ENCODE measurements at places on chromosomes 2 and 18.

DNA sequence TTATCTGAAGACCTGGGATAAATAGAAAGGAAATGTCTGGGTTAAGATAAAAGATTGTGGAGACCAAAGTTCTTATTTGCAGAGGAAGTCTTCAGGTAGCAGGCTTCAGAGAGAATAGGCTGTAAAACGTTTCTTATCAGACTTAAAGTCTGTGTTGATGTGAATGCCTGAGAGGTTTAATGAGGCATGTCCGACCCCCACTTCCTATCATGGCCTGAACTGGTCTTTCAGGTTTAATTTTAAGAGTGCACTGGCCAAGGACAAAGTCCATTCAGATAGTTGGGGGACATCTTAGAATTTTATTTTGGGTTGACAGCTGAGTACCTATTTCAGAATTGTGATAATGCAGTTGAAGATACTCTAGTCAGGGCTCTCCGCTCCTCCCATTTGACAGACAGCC, 92.1 kb downstream of the ATL2 start:
- no peak for DNase-seq

GRCh38 chr18:48954886-48955819, 4.4 kb upstream of the SMAD7 start:
- DNase-seq: no peak

DNA sequence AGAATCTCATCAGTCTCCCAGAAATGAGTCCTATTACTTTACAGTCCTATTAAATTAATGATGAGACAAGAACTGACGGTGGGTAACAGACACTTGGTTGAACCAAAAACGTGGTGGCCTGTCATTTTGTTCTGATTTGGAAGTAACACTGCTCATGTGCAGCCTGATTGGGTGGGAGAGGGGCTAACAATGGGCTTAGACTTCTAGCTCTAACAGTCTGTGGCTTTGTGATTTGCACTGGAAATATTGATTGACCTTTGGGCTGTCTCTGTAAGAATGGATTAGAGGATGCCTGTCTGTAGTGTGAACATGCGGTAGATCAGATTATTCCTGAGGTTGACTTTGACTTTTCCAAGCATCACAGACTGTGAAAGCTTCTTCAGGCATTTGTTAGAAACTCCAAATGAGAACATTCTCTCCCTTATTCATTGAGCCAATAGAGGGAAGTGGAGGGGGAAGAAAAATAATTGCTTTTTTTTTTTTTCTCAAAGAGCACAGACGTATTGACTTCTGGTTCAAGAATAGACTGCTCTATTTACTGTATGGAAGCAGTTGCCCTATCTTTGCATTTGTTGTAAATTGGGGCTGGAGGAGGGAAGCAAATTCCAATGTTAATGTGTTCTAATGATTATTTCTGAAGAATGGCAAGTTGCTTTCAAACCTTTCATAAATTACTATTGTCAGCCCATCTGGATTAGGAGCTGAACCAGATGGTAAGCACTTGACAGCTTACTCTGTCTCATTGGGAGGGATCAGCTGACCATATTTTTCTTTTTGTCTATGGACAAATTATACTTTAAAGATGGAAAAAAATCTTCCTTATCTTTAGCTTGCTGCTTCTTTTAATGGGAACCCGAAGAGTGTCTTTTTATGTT, 85.8 kb upstream of the TTN start:
- DNase-seq: no peak

DNA sequence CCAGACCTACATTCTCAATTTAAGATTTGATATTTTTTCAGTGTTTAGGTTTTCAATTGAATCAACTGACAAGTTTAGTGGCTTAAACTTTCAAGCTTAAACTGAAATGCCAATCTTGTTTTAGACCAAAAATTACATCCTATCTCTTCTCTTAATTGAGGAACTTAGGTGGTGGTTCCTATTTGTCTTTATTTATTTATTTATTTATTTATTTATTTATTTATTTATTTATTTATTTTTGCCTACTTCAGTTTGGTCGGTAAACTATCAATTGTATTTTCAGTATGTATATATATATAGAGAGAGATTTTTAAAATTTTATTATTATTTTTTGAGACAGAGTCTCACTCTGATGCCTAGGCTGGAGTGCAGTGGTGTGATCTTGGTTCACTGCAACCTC, 68.1 kb downstream of the NEDD4L start:
- no peak for DNase-seq

DNA sequence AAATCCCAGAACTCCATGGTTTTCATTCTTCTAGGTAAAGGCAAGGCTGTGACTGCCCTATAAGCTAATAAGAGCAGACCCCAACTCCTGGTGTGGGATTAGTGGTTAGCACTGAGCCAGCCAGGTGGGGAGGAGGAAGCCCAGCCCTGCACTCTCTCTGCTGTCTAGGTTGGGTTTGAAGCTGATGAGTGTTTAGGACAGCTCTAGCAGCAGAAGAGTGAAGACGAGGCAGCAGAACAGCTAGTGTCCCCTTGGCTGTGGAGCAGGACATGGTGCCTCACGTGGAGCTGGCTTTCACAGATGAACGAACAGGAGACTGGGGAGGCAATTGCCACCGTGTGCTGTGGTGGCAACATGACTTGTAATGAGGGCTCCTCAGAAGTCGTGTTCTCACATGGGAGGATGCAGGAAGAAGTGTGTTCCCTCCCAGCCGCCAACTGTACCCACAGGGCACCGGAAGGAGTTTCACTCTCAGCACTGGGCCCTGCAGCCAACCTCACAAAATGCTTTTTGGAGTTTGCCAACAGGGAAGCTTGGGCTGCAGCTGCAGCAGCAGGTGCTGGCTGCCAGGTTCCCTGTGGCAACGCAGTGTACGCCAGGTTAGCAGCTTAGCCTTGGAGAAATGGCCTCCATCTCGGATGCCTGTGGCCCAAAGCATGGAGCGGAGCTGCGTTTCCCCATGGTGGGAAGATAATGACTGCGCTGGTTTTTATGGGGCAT, 328.2 kb downstream of the SETBP1 start:
- no peak for DNase-seq

- no peak for DNase-seq
Measured at GRCh38 chr18:63907664-63908063, at the start of gene SERPINB10. TSS of gene SERPINB10 (plus strand) at chr18:63907958. CDS start at chr18:63915511, 7,553 bp downstream.

- DNase-seq: no peak
Measured at GRCh38 chr18:60259052-60259681, 113.4 kb downstream of the MC4R start.
